ENCODE measurements at places on chromosomes 13 and 19.

DNA sequence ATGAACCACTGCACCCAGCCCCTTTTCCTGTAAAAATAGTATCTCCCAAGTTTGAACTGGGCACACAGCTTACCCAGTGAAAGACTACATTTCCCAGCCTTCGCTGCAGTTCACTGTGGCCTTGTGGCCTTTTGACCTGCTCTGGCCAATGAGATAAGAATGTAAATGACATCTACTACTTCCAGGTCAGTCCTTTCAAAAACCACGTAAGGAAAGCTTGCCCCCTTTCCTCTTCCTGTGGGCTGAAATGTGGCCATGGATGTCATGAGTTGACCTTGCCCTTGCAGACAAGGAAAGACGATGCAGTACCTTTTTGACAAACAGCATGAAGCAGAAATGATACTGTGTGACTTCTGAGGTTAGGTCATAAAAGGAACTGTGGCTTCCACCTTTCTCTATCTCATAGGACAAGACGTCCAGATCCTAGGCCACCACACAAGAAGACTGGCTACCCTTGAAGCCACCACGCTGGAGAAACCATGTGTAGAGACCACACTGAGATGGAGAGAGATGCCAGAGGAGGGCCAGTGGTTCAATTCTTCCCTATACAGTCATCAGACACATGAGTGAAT is 19.9 kb downstream of the ACER1 start:
- DNase-seq = no peak

- peak; percentile 56 for DNase-seq
Observed at GRCh38 chr19:45075301-45076028, 813 bp downstream of the ZNF296 start.

GRCh38 chr13:76965759-76966421 is 17.6 kb downstream of the ACOD1 start:
- DNase-seq = peak; percentile 81

- DNase-seq = no peak
Observed at GRCh38 chr13:78239714-78240113, 321.1 kb upstream of the EDNRB start.

DNA sequence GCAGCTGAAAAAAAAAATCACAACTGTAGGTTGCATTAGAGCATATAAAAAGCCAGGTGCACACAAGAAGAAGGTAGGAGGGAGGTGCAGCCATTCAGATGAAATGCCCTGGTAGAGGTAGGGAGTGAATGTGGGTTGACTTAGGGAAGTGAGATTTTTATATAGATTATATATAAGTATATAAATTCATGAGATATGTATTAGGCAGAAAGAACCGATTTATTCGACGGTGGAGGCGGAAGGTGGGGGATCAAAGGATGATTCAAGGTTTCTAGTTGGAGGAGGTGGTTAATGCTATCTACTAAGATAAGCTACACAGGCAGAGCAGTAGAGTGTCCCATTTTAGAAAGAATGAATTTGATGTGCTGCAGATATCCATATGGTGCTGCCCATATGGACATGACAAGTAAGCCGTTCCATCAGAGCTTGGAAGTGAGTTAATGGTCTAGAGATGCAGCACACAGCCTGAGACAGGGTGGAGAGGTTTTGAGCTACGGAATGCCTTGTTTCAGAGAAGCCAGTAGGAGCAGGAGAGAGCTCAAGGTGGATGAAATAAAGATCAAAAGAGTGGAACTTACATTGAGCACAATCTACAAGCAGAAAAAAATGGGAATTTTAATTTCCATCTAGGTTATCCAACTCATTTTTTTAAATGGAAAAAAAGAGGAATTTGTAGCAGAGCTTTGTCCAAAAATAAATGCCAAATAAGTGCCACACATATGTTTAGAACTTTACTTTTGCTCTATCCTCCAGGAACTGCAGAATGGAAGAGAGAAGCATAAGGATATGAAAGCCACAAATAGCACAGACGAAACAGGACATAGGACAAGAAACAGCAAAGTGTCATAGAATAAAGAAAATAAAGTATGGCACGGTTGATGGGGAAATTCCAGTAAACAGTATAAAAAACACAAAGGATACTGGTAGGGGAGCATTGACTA is 177.3 kb downstream of the PCDH9 start:
- DNase-seq = no peak

GRCh38 chr19:41352609-41353465 is 885 bp downstream of the TGFB1 start:
- DNase-seq = peak; percentile 69

- no peak for DNase-seq
Observed at GRCh38 chr13:27775943-27776342, 16.3 kb upstream of the GSX1 start.

DNA sequence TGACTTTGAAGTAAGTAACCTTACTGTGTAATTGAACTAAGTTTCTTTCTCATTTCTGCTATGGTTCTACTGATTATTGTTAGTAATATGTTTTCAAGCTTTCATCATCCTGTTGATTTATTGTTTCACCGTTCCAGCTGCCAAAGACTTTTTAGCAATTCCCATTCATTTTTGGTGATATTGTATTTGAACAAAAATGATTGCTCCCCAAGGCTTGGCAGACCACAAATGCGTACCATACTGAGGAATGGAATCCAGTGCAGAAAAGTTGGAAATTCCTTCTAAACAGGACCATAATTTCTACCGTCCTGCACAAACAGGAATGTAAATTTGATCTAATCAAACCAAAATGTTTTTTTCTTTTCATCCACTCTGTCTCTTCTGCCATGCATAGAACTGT is 10.7 kb downstream of the EPSTI1 start:
- DNase-seq = peak; percentile 80

DNA sequence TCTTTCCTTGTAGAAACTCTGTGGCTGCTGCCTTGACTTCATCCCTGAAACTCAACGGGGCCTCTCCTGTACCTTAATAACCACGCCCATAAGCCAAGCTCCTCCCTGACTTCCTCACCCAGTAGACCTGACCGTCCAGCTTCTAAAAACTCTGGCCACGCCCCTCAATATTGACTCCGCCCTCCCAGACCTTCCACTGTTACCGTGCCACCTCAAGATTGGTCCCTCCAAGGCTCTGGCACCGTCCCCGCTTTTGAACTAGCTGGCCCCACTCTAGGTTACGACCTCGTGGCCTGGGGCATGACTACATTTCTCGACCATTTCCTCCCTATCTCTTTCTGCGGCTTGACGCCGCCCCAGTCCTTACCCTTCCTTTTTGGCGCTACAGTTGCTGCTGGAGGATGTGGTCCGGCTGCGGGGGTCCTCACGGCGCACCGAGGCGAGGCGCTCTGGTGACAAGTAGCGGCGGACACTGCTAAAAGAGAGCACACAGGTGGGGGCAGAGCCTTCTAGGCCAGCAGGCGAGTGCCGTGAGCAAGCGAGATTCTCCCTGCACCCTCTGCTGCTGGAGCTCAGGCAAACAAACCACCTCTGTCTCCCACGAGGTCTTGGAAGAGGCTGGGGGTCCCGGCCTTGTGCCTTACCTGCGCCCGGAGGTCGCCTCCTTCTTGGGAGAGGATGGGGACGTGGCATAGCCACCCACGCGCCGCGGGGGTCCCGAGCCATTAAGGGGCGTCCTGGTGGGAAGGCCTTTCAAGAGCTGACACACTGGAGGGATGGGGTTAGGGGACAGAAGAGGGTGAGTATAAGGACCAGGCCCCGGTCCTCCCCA is 2.3 kb upstream of the EML2 start:
- DNase-seq = peak; percentile 97

GRCh38 chr13:50867637-50867945 is 24.1 kb upstream of the DLEU7 start:
- no peak for DNase-seq

GRCh38 chr13:78770601-78771000 is 111.6 kb upstream of the OBI1 start:
- no peak for DNase-seq

- DNase-seq = no peak
Observed at GRCh38 chr13:97298816-97299215, 76.7 kb downstream of the MBNL2 start.

DNA sequence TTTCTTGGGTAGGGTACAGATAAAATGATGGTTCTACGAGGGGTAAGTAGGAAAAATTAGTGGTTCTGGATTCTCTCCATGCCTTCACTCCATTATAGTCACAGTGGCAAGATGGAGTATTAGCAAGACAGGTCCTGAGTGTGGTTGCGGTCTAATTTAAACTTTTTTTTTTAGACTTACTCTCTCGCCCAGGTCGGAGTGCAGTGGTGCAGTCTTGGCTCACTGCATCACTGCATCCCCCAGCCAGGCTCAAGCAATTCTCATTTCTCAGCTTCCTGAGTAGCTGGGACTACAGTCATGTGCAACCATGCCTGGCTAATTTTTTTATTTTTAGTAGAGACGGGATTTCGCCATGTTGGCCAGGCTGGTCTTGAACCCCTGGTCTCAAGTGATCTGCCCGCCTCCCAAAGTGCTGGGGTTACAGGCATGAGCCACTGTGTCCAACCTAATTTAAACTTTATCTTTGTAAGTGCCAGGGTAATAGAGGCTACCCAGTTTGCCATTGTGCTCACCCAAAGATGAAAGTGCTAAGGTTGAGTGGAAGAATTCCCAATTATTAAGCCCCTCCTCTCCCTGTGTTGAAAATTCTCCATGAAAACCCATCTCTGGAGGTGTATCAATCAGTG is 135.6 kb downstream of the TM9SF2 start:
- DNase-seq = no peak

DNA sequence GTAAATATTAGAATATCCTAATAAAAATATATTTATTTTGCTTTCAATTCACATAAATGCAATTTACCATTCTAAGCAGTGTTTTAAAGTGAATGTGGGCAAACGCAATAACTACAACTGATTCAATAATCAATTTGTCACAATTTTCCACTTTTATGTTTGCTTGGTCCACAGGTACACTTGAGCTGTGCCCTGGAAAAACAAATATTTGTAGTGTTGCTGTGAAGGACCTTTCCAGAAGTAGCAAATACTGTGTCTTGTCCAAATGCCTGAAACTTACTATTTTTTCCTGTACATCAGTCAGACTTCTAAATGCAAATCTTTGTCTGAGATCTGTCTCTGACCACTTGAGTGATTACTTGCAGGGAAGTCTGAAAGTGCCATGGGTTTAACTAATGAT is 845.8 kb upstream of the SLITRK5 start:
- no peak for DNase-seq

DNA sequence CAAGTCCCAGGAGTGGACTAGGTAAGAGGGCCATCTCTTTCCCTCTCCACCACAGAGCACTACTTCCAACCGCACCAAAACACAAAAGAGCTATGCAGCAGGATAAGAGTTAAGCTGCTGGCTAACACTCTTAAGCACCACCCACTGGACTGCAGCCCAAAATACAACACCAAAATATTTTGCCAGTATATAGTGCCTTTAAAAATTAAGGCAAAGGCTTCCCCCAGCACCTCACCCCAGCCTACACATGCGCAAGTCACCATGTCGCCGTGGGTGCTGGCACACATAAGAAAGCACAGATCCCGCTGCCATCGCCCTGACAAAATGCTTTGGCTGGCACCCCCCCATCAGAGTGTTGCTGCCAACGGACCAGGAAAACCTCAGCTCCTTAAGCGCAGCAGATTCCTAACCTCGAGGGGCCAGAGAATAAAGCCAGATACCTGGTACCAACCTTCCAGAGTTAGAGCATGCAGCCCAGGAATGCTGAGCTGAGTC is 608.3 kb downstream of the PCDH17 start:
- DNase-seq = no peak

GRCh38 chr13:44884076-44884729 is 105.1 kb downstream of the NUFIP1 start:
- peak; percentile 85 for DNase-seq

DNA sequence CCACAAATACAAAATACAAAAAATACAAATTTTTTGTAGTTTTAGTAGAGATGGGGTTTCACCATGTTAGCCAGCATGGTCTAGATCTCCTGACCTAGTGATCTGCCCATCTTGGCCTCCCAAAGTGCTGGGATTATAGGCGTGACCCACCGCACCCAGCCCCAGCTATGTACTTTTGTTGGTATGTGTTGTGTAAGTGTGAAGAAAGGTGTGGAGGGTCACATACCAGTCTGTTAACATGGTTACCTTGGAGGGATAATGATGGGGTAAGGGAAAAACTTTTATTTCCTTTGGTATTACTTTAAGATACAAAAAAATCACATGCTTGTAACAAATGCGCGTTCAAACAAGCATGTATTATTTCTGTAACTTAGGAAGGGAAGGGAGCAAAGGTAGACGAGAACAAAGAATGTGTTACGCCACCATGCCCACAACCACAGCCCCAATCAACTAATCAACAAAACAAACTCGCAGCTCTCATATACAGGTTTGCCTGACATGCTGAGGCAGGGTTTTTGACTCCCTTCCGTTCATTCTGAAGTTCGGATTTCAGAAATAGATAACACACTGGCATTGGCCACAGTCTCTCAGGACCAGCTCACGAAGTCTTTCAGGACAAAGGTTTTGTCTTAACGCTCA is 13.5 kb upstream of the VWA8 start:
- no peak for DNase-seq

DNA sequence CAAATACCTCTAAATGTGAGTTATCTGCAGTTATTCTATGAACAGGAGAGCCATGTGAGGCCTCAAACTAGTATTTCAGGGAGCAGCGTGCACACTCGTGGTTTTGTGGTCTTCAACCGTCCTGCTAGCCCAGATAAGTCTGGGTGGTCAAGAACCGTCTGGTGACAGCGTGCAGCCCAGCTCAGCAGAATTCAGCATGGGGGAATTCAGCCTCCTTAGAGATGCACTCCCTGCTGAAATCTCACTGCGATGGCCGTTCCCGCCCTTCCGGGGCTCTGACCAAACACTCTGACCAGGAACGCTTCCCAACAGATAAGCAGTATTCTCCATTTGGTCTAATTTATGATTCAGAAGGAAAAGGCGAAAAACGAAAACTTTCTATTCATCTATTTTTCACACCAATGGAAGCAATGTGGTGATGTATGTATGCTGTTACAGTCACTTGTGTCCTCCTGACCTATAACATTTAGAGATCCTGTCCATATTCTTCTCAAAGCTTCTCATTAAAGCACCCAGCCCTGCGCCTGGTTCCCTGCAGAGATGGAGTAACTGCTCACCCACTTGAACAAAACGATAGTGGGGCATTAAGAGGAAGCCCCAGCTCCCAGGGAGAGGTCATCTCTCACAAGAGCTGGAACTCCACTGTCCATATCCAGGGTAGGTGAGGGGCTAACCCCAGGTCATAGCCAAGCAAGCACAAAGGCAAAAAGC is 2.9 kb downstream of the ANKRD27 start:
- no peak for DNase-seq

DNA sequence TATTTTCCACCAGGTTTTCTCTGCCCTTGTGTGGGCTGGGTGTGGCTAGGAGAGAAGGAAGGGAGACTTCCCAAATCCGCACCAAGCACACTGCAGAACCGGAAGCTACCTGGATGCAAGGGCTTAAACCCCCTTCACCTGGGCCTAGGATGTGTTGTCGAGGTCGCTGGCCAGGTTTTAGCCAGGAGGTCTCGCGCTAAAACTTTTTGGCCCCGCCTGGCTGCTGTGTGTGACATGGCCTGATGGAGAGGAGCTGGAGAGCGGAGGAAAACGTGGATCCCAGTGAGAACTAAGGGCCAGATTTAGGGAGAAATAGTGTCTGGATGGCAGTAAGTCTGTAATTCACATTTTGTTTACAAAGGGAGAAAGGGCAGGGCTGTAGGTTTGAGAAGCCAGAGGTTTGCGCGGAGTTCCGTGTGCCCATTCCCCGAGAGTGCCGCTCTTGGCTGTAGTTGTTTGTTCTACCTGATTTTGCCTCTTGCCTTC is 3.1 kb upstream of the TSHZ3 start:
- DNase-seq = no peak
